ENCODE measurements at places on chromosomes 3 and 15.

DNA sequence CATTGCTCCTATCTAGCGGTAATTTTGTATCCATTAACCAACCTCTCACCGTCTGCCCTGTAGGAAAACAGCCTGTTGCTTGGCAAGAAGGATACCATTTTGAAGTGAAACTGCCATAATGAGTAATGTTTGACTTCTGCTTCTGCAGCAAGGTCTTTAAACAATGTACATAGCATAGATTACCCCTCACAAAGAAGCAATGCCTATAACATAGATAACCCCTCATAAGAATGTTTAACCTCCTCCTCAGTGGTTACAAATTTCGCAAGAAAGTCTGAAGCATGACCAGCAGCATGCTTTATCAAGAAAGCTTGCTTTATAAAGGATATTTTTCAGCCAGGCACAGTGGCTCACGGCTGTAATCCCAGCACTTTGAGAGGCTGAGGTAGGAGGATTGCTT, 61.2 kb upstream of the MFGE8 start:
- peak; percentile 33 for DNase-seq

GRCh38 chr3:171563298-171563697, 103.1 kb upstream of the TNIK start:
- DNase-seq = no peak

- no peak for DNase-seq
These were observed 137.8 kb upstream of the ADAMTS9 start for GRCh38 chr3:64825404-64826120.

- DNase-seq = no peak
These were observed 87.2 kb upstream of the TBL1XR1 start for GRCh38 chr3:177284383-177284881.

- DNase-seq = no peak
These were observed 64.3 kb downstream of the FRMD5 start for GRCh38 chr15:44130778-44131177.

- DNase-seq = peak; percentile 93
These were observed 509.1 kb downstream of the SHQ1 start for GRCh38 chr3:72338942-72339669.

Measured in PC-3 (cell line).